Amygdala (tissue), 56 donors: ENCODE measurements at places on chromosomes 4 and X.

DNA sequence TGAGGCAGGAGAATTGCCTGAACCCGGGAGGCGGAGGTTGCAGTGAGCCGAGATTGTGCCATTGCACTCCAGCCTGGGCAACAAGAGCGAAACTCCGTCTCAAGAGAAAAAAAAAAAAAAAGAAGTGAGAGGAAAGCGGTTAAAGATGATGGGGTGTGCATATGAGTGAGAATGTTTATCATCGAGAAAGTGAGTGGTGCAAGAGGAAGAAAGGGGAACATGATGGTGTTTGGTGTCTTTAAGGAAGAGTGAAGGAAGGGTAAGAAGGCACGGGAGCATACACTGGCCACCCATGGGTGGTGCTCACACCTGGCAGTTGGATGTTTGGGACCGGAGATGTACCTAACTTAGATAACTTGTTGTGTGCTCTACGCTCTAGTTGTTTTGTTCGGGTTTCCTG, 62.2 kb downstream of the STOX2 start:
- DNase-seq: no peak

DNA sequence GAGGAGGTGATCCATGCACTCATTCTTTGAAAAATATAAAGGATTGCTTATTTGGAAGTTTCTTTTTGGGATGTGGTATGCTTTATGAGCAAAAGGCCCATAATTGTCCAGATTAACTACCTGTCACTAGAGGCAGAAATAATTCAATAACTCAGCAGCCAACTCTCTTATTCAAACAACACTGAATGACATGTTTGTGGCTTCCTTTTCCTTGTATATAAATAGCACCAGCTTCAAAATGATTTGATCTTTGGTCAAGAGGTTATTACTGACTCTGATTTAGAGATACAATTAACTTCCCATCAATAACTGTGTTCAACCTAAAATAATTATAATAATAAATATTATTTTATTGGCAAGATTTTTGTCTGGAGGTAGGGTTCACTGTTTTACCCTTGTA, 232.3 kb downstream of the AFF2 start:
- DNase-seq: no peak

DNA sequence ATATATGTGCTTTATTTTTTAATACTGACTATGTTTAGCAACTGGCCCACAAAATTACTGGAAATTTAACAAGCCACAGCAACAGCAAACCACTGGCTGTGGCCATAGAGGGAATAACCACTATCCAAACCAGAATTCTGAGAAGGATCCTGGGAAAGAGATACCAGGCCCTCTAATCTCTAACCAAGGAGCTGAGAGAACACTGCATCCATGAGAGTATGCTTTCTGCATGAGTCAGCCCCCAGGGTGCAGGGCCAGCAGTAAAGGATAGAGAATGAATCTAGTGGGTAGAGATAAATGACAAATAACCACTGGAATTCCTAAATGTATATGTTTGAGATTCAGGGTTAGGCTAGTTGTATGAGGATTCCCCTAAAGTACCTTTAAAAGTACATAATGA, 221.8 kb downstream of the KIT start:
- no peak for DNase-seq

DNA sequence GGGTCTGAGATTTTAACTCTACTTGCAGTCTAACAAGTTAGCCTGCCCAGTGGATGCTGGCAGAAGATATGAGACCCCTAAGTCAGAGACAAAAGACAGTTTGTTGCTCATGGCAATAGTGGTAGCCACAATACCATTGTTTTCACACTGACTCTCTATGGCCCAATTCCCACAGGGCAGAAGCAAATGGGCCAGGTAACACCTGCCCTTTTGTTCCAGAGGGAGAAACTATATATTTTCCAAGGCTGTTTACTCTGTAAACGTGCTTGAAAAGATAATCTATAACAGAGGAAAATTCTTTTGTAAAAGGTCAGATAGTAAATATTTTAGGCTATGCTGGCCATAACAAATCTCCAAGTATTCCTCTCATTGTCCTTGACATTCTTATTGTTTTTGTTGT, 57.2 kb upstream of the NPNT start:
- DNase-seq: no peak

- no peak for DNase-seq
These were observed 1684.8 kb upstream of the TENM3 start for GRCh38 chr4:180558427-180558826.

- no peak for DNase-seq
These were observed 103.4 kb upstream of the LNX1 start for GRCh38 chr4:53694666-53695065.

GRCh38 chr4:151729731-151730559, 30.9 kb downstream of the GATB start:
- no peak for DNase-seq

- DNase-seq: no peak
These were observed 129.6 kb upstream of the TBL1X start for GRCh38 chrX:9335251-9335650.

- DNase-seq: no peak
These were observed 9.7 kb downstream of the CLCN3 start for GRCh38 chr4:169630069-169630468.
